ENCODE measurements at places on chromosomes 3 and 15. TPM values are rescaled to one million over a fixed set of nuclear protein-coding genes. Genes with fewer than 3 reads are reported as not detected.

THAP10 gene
- total RNA-seq = 5.9 TPM

IL16 gene
- not detected for total RNA-seq

HHLA2 gene
- not detected for total RNA-seq

GRM7 gene
- total RNA-seq = not detected

ISY1 gene
- total RNA-seq = 41.3 TPM

GREM1 gene
- total RNA-seq = 2,512 TPM

PPP1R14D gene
- total RNA-seq = not detected

TMCO5A gene
- total RNA-seq = not detected

RASL12 gene
- not detected for total RNA-seq

PLXNA1 gene
- total RNA-seq = 47.1 TPM

CHMP2B gene
- total RNA-seq = 40.0 TPM

IQCB1 gene
- total RNA-seq = 8.4 TPM

SPTBN5 gene
- 0.34 TPM for total RNA-seq

NMNAT3 gene
- 0.03 TPM for total RNA-seq

CYP19A1 gene
- total RNA-seq = not detected

SPESP1 gene
- 0.34 TPM for total RNA-seq

PATL2 gene
- 0.15 TPM for total RNA-seq

CSTA gene
- total RNA-seq = 0.37 TPM

C3orf20 gene
- not detected for total RNA-seq

HCLS1 gene
- total RNA-seq = 0.47 TPM

SV2B gene
- total RNA-seq = not detected

AMT gene
- 1.9 TPM for total RNA-seq

KIF7 gene
- 26.2 TPM for total RNA-seq

ZNF662 gene
- total RNA-seq = not detected

ITIH1 gene
- not detected for total RNA-seq

TMED3 gene
- 195 TPM for total RNA-seq

NR1I2 gene
- not detected for total RNA-seq

GPR149 gene
- not detected for total RNA-seq

PP2D1 gene
- total RNA-seq = not detected

TGM5 gene
- total RNA-seq = not detected

GABRA5 gene
- total RNA-seq = 4.9 TPM

ERICH6 gene
- not detected for total RNA-seq

GTF2A2 gene
- total RNA-seq = 163 TPM

PCNP gene
- 152 TPM for total RNA-seq

TF gene
- total RNA-seq = not detected

PIF1 gene
- 8.9 TPM for total RNA-seq

TUSC7 gene
- not detected for total RNA-seq

All from HFFc6 (cell line).